ENCODE measurements at places on chromosomes 5 and 9.

DNA sequence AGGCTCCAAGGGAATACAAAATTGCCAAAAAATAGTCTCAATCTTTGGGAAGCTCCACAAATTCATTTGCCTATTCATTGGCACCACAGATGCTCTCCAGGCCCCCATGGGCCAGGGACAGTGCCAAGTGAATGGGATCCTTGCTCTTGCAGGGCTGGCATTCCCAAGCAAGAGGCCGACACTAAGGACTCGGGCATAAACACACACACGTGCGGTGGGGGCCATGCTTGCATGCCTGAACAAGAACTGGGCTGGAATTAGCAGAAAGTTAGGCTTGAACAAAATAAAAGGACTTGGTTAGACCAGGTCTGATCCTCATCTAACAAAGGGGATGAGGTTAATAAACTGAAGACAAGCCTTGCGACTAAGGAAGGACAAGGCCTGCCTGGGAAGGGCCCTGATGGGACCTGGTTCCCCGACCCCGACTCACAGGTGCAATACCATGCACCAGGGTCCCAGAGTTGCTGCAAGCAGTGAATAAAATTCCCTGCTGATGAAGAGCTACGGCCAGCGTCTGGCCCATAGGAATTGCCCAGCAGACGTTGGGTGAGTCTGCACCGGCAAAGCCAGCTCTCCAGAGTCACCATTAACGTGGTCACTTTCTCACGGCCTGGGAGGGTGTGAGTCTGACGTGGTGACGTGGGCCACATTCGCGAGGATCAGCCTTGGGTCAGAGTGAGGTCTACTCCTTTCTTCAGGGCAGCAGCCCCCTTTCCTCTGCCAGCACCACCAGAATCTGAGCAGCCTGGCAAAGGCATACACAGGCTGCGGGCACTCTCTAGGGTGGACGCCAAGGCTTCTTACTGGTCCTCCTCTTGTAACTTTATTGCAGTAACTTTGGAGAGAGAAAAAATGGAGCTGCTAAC, 77.4 kb upstream of the FCN1 start:
- DNase-seq, result no peak

DNA sequence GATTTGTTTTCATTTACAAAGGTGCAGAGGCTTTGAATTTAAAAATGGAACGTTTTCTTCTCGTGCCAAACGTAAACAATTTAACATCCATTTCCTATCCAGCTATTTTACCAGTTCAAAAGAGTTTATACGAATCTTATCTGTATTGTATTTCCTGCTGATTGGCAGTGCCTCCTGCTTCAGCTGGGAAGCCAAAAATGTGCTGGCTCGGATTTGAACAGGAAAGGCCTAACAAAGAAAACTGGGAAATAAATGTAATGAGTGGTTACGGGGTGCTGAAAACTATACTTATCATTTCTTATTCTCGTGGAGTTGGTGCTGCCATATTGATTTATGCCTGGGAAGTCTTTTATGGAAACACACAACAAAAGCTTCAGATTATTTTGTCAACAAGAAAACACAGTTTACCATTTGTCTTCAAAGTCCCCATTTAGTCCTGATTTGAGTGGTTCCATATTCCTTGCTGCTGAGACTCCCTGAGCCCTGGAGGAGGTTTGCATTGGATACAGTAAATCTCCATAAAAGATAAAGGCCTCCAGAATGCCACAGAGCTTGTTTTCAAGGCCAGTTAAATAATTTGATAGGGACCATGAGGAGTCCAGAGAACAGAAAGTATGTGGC, 507.4 kb downstream of the RASEF start:
- no peak for DNase-seq

- DNase-seq, result no peak
These were observed 2.9 kb downstream of the AGPAT2 start for GRCh38 chr9:136684339-136684738.

- DNase-seq, result no peak
These were observed 9.6 kb downstream of the MTMR12 start for GRCh38 chr5:32302835-32303754.

GRCh38 chr9:93892748-93893147, 62.4 kb downstream of the BARX1 start:
- no peak for DNase-seq

DNA sequence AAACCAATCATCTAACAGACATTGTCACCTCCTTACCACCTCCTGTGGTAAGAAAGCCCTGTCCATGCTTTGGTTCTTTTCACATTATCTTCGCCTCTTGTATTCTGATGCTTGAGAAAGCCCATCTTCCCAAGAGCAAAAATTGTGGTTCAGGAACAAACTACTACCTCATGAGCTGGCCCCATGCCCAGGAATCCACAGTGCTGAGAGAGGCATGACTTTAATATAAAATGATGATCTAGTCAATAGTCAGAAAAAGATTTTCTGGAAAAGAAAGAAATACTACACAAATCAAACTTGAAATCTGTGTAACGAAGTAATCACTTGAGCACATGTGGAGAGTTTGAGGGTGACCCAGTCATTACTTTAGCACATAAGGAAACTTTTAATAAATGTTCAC, 94.7 kb downstream of the FGF10 start:
- peak; percentile 59 for DNase-seq

DNA sequence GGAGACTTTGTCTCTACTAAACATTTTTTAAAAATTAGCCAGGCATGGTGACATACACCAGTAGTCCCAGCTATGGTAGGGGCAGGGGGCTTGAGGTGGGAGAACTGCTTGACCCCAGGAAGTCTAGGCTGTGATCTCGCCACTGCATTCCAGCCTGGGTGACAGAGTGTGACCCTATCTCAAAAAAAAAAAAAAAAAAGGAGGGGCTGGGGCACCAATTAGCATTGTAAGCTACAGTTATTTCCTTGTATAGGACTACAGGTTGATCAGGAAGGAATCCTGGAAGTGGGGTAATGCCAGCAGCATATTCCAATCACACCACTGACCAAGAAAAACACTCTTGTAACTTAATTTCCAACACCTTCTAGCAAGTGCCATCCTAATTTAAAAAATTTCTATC, 32.1 kb downstream of the PWWP2A start:
- no peak for DNase-seq

- DNase-seq, result no peak
These were observed 40.7 kb downstream of the KIAA0825 start for GRCh38 chr5:94577466-94578245.

DNA sequence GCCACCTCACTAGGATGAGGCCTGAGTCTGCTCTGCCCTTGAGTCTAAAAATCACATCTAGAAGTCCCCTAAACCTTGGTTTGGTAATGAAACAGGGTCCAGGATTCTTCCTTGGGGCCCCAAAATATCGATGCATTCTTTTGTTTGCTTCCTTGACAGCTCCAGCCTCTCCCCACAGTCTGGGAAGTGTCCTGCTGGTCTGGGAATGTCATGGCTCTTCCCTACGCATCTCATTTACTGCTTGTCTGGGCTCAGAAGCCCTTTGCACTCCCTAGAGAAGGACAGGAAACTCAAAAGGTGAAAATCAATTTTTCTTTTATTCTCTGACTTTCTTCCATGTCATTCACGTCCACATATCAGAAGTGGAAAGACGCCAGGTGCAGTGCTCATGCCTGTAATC, 115.8 kb downstream of the DRD1 start:
- no peak for DNase-seq

GRCh38 chr9:90607701-90608516, 34.7 kb downstream of the DIRAS2 start:
- DNase-seq, result no peak

DNA sequence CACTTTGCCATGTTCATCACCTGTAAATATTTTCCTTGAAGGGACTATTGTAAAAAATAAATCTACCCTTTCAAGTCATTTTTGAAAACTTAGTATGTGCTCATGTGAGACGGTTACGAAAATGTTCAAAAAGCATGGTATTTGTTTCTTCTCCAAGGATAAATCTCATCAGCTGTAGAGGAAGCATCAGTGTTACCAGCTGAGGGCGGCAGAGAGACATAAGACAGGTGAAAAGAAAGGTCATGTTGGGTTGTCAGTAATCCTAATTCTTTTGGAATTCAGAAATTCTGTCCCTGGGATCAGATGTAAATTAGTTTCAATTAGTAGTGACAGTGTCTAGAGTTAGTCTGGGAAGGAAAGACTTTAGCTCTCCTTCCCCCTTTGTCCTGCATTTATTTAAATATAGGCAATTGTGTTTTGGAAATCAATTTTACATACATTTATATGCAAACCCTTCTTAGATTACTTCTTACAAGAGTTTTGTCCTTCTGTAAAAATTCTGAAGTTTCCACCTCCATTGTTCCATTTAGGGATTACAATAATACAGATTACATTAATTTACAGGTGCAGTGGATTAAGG, 791.9 kb upstream of the CDH6 start:
- no peak for DNase-seq

- no peak for DNase-seq
These were observed 30.8 kb downstream of the RASGRF2 start for GRCh38 chr5:80990971-80991370.

GRCh38 chr9:73239570-73240265, 88.1 kb downstream of the ANXA1 start:
- no peak for DNase-seq

DNA sequence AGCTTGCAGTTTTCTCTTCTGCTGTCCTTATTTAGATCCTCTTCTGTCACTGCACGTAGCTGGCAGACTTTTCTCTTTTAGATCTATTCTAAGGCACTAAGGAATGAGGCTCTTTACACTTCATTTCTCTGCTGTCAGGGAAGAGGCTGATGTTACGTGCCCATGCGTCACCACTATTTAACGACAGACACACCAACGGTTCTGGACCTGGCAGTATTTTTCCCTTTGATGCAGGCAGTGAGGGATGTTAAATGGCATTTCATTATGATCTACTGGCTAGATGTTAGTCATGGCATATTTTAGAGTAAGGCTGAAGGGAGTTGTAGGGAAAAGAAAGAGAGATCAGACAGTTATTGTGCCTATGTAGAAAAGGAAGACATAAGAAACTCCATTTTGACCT, 8.2 kb upstream of the CRHBP start:
- DNase-seq, result no peak

DNA sequence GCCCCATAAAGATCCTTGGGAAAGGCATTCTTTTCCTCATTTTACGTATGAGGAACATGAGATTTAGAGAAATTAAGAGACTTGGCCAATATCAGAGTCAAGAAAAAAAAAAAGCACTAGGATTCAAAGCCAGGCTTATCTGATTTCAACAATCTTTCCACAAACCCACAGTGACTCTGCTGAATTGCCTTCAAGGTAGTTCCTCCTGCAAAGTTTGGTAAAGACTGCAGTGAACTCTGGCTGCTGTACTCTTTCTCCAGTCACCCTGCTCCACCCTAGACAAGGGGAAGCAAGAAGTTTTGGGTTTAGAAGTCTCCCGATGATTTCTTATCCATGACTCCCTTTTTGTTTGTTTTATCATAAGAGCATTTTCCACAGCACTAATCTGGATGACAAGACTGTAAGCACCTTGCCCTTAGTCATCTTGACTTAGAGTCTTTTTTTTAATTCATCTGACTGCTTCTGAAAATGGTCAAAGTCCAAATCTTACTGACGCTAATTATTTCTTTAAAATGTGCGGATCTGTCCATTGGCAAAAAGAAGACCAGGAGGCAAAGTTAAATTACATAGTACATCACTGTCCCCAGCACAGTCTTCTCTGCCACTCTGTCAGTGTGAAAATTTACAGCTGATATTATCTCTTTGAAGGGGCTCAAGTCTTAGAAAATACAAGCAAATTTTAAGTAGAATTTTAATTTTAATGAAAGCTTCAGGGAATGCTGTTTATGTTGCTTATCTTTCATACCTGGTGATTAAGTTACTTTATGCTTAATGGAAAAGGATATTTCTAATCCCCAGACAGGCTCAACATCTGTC, 180.1 kb downstream of the TTLL11 start:
- DNase-seq, result no peak

DNA sequence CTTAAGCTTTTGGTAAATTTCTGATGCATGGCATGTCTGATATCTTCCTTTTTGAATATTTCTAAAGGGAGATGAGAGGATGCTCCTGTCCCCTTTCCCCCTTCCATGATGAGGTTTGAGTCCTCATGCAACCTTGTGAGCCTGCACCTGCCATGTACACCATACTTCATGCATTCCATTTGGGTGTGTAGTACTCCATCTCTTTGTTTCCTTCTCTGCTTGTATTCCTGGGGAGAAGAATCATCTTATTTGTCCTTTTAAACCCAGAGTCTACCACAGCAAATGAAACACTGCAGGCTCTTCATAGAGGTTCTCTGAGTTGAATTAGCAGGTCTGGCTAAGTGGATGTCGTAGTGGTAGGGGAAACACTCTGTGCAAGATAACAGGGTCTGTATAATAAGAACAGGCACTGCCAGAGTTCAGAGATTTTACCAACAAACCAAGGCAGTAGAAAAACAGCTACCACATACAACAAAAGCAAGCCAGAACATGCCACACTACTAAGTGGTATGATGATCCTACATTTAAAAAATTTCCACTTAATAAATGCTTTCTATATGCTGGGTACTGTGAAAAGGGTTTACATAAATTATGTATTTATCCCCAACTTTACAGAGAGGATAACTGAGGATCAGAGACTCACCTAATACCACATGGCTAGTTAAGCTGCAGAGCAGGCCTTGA, 439.8 kb upstream of the GRIA1 start:
- no peak for DNase-seq

- DNase-seq, result no peak
These were observed 47.5 kb downstream of the STX17 start for GRCh38 chr9:99953861-99954507.

DNA sequence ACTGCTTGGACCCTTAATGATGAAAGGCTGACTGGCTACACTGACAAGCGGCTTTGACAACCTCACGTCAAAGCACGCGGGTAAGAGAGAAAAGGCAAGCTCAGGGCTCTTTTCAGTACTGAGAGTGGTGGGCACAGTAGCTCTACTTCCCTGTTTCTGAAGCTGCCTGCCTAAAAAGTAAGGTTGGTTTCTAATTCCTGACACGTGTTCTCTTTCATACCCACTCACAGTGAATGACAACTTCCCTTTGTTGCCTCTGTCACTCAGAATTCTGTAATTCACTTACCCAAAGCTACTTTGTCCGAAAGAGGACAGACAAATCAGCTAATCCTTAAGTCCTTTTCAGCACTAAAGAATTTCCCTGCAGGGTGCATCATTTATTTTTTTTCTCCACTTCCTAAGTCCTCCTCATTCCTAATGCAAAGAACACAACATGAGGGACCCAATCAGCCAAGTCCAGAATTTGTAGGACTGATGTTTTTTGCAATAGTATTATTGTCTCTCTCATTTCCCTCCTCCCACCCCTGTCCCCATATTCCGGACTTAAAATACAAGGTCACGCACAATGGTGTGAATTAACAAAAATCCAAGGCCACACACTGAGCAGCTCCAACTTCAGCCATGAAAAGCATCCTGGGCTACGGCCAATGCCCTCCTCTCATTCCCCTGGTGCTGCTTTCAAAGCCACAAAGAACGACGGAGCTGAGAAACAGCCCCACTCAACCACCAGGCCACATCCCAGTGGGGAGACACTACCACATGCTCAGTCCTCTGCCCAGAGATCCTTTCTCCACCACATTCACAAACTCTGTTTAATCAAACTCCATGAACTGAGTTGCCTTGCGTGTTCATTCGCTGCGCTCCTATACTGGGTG, 221.0 kb downstream of the TSSK1B start:
- no peak for DNase-seq

- DNase-seq, result no peak
These were observed 387.8 kb upstream of the WWC1 start for GRCh38 chr5:167903659-167904058.

GRCh38 chr9:79644601-79645000, 72.8 kb downstream of the TLE4 start:
- DNase-seq, result no peak
